ENCODE measurements at places on chromosomes 11 and 22.
A peak's percentile ranks its signal among the peaks of the same experiment; 100 is the strongest.

GRCh38 chr11:126310200-126310991 is 6.5 kb downstream of the DCPS start:
- DNase-seq: peak; percentile 69

DNA sequence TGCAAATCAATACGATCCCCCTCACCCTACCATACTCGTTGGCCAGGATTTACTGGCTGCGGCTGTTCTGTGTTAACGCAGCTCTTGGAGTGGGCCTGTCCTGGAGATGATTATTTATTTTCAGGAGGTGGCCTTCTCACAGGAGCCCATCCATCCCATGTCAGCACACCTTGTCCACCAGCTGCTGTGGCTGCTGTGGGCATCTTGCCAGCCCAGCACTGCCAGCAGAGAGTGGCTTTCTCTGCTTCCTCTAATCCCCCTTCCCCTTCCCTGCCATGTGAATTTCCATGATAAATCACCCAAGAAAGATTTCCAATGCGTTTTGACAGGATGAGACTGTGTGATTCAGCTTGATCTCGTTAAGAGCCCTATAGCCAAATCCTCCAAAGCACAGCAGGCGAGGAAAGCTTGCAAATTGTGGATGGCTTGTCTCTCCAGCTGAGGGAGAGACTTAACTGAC is 309.1 kb upstream of the C11orf87 start:
- DNase-seq: no peak

DNA sequence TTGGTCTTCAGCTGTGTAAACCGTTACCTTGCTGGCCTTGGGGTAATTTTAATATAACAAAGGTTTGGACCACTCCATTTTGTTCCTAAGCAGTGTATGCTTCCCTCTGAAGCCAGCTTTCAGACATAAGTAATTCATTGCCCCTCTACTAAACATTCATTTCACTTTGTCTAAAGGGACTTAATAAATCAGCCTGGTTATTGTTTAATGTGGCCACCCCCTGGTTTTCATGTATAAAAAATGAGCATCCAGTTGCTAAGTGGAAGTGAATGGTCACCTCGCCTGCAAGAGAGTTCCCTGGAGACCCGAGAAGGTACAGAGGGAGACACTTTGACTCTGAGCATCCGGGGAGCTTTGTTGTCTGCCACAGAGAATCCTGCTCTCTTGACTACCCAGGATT is 3.9 kb downstream of the ABTB2 start:
- no peak for DNase-seq

DNA sequence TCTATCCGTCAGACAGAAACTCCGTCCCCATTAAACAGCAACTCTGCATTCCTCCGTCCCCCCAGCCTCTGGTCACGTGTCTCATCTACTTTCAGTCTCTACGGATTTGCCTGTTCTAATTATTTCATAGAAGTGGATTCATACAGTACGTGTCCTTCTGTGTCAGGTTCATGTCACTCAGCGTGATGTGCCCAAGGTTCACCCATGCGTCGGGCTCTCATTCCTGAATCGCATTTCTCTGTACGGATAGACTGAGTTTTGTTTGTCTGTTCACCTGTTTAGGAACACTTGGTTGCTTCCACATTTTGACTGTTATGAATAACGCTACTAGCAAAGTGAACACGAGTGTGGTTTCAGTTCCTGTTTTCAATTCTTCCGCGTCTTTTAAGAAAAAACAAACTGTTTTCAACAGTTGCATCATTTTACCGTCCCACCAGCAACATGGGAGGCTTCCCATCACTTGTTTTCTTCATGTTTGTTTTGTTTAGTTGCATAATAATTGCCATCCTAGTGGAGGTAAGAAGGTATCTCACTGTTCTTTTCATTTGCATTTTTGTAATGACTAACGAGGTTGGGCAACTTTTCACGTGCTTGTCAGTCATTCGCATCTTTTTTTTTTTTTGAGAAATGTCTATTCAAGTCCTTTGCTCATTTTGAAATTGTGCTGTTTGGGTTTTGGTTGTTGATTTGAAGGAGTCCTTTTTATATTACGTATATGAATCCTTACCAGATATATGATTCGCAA is 8.9 kb upstream of the NLRP6 start:
- DNase-seq: peak; percentile 44
